Glutamatergic neuron (in vitro differentiated cells): ENCODE measurements at places on chromosomes 12 and 14. TPM values are rescaled to one million over a fixed set of nuclear protein-coding genes. Genes with fewer than 3 reads are reported as not detected.

INHBC gene
- not detected for total RNA-seq

DNA sequence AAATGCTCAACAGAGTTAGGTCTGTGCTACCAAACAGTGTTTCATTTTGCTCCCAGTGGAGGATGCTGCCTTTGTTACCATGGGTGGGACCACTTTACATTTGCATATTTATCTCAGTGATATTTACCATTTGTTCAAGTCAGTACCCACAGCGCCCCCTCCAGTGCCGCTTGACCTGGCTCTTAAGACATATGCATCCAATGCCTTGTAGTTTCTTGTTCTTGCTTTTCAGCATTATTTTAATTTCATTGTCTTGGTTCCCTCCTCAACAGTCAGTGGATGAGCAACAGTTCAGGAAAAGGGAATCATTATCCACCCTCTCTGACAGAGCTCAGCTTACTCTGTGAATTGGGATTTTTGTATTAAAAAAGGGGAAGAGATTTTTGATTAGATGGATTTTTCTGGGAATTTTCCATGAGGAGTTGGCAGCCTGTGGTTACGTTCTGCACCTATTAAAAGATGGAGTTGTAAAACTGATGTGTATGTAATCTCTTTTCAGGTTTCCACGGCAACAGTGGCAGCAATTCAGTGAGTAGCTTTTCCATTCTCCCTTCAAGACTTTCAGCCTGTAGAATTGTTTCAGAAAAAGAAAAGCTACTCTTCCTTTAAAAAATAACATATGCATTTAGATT lies 240.5 kb upstream of the DAAM1 start:
- peak; percentile 56 for DNase-seq

TMEM132C gene
- total RNA-seq = 8.0 TPM

DNA sequence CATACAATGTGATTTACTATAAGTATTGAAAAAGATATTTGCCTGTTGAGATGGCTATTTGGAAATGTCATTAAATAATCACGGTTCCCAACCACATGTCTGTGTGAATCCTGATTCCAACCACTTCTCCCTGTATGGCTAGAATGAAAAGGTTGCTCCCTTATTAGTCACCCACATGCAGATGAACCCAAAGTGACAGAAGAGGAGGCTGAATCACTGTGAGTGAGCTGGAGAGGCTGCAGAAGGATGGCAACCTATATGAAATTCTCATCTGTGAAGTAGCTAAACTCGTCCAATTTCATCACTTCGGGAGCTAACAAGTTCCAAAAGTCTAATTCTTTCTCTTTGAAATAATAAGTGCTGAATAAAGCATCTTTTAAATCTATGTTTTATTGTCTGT lies 300.5 kb downstream of the PRKD1 start:
- no peak for DNase-seq

DAO gene
- total RNA-seq = not detected

- DNase-seq = no peak
Measured at GRCh38 chr14:26522967-26523366, 74.9 kb downstream of the NOVA1 start.

- no peak for DNase-seq
Measured at GRCh38 chr14:77541905-77542304, 43.3 kb upstream of the ISM2 start.

DNA sequence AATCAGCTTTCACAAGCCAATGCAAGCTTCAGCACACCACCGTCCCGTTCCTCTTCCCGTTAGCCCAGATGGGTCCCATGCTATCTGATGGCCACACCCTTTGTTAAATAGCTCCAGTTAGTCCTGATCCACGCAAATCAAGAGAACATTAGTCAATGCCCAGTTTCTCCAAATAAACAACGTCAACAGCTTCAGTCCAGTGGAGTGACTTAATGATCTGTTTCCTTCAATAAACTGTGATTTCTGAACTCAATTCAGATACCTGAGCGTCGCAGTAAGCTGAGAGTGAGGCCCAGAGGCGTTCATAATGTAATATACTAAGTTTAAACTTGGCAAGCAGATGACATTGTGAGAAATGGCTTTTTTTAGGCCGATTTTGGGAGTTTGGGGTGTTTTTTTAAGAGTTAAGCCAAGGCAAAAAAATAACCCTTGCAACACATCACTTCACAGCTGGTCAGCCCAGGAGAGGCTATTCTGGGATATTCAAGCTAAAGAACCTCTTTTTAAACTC lies 112.3 kb downstream of the ZFP36L1 start:
- no peak for DNase-seq
